ENCODE measurements at places on chromosomes 2 and 18. TPM values are rescaled to one million over a fixed set of nuclear protein-coding genes. Genes with fewer than 3 reads are reported as not detected.

CRYBA2 gene
- total RNA-seq: not detected

SP9 gene
- total RNA-seq: not detected

GRB14 gene
- total RNA-seq: not detected

CFC1 gene
- not detected for total RNA-seq

ORC4 gene
- total RNA-seq: 31.2 TPM

TMEM37 gene
- not detected for total RNA-seq

UGT1A10 gene
- not detected for total RNA-seq

EFR3B gene
- 0.07 TPM for total RNA-seq

FBXO36 gene
- total RNA-seq: 0.17 TPM

ZNF385B gene
- total RNA-seq: not detected

DPYSL5 gene
- 0.10 TPM for total RNA-seq

EPAS1 gene
- 17.7 TPM for total RNA-seq

HOXD1 gene
- not detected for total RNA-seq

SLC9A2 gene
- not detected for total RNA-seq

GPR35 gene
- total RNA-seq: 13.5 TPM

AKAIN1 gene
- total RNA-seq: not detected

DSG1 gene
- not detected for total RNA-seq

HSBP1L1 gene
- 12.0 TPM for total RNA-seq

TNS1 gene
- total RNA-seq: 1.0 TPM
